ENCODE measurements at places on chromosomes 4 and X.

DNA sequence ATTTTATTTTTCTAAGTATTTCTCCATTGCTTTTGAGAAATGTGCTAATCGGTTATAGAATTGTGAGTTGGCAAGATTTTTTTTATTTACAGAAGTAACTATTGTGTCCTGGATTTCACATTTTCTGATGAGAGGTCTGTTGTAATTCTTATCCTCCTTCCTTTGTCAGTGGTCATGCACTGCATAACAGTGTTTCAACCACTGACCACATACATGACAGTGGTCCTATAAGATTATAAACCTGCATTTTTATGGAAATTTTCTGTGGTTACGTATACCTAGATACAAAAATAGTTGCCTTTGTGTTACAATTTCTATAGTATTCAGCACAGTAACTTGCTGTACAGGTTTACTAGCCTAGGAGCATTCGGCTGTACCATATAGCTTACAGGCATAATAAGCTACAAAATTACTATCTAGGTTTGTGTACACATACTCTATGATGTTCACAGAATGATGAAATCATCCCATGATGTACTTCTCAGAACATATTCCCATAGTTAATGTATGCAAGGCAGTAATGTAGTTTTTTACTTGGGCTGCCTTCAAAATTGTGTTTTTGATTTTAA, 47.8 kb downstream of the APELA start:
- no peak for DNase-seq

DNA sequence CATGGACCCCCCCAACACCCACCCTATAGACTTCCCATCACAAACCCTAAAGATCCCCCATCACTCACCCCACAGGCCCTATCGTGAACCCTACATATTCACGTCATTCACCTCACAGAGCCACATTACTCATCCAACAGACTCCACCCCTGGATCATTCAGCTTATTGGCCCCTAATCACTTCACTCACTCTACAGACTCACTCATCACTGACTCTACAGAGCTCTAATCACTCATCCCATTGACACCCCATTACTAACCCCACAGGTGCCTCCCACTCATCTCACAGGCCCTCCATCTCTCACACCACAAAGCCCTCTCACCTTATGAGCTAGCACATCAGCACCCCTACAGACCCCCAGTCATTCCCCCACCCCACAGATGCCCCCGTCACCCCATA, 6.3 kb upstream of the TBC1D25 start:
- DNase-seq: no peak

- DNase-seq: no peak
Observed at GRCh38 chr4:100907465-100908454, 389.9 kb upstream of the EMCN start.

DNA sequence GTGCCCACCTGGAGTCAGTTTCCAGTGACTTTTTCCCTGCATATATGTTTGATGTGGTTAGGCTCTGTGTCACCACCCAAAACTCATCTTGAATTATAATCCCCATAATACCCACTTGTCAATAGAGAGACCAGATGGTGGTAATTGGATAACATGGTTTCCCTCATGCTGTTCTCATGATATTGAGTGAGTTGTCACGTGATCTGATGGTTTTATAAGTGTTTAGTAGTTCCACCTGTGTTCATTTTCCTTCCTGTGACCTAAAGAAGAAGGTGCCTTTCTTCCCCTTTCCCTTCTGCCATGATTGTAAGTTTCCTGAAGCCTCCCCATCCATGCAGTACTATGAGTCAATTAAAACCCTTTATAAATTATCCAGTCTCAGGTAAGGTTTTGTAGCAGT, 740.9 kb downstream of the ARAP2 start:
- no peak for DNase-seq

DNA sequence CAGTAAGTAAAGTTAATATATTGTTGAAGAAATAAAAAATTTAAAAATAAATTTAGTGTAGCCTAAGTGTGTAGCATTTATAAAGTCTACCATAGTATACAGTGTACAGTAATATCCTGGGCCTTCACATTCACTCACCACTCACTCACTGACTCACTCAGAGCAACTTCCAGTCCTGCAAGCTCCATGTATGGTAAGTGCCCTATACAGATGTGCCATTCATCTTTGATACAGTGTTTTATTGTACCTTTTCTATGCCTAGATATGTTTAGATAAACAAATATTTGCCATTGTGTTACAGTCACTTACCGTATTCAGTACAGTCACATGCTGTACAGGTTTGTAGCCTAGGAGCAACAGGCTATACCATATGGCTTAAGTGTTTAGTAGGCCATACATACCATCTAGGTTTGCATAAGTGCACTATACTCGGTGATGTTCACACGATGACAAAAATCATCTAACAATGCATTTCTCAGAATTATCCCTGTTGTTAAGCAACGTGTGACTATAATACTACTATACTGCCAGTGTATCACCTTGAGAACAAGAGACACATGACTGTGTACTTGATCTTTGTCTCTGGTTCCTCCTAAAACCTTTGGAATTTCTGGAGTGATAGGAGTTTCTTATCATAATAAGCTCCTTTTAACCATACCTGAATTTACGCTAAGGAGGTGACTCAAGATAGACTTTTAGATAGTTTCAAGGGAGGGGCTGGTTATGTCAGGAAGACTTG, 25.8 kb upstream of the SEPTIN11 start:
- no peak for DNase-seq

All from sciatic nerve (tissue), 2 donors.